PC-3 (cell line): ENCODE measurements at places on chromosomes 13 and 19.

GRCh38 chr19:23855676-23856075, 59.0 kb upstream of the ZNF726 start:
- no peak for DNase-seq

DNA sequence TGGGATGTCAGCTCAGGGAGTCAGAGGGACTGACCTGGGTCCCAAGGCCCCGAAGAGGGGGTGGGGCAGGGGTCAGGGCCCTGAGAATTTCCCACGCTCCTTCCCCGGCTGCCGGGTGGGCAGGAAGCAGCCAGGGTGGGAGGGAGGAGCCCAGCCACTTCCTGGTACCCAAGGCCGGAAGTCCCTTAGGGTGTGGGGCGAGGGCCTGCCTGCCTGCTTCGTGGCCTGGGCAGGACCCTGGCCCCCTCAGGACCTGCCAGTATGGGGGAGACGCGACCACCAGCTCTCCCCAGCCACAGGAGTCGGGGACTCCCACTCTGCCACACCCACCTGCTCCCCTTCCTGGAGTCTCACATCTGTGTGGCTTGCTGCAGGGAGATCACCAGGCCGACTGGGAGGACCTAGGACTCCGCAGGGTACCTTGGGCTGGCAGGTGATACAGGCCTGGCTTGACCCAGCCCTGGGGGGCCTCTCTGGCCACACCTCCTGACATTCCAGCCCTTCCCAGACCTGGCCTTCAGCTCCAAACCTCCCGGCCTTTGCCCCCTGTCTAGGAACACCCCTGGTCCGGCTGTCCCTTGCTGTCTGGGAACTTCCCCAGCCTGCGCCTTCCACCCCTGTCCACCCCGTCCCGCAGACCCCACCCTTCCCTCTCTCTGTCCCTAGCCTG, 9.8 kb upstream of the CIRBP start:
- peak; percentile 38 for DNase-seq

- DNase-seq = no peak
Measured at GRCh38 chr13:65605396-65605795, 1624.7 kb downstream of the PCDH9 start.

DNA sequence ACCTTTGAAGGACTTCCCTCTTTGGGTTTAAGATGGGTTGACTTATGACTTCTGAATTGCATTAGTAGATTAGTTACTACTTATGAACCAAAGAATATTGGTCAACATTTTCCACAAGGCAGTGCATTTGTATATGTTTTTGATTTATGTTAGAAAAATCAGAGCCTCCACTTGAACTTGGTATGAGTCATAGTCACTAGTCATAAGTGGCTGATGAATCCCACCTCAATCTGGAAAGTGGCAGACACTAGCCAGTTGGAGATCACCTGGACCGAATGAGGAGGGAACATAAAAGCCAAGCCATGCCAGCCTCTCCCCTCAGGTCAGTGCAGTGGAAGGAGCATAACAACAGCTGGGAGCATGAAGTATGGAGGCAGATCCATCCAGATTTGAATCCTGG, 39.3 kb upstream of the SPART start:
- DNase-seq = peak; percentile 7

GRCh38 chr19:15758379-15758778, 20.6 kb downstream of the OR10H3 start:
- no peak for DNase-seq

GRCh38 chr13:33276570-33276969, 9.0 kb downstream of the STARD13 start:
- no peak for DNase-seq

- DNase-seq = no peak
Measured at GRCh38 chr19:16045893-16046292, 30.4 kb upstream of the TPM4 start.

DNA sequence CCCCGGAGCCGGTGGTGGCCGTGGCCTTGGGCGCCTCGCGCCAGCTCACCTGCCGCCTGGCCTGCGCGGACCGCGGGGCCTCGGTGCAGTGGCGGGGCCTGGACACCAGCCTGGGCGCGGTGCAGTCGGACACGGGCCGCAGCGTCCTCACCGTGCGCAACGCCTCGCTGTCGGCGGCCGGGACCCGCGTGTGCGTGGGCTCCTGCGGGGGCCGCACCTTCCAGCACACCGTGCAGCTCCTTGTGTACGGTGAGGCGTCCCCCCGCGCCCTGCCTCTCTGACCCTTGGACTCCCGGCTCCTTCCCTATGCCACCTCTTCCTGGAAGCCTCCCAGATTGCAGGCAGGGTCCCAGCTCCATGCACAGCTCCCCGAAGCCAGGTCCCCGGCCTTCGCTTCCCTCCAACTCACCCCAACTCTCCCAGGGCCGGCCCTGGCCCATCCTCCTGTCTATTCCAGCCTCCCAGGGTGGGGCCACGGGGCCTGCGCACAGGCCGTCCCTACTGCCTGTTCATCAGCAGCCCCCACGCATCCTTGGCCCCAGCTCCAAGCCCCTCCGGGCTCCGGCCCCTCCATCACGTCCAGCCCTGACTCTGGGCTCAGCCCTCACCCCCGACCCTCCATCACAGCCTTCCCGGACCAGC, 1.7 kb downstream of the MADCAM1 start:
- DNase-seq = no peak

DNA sequence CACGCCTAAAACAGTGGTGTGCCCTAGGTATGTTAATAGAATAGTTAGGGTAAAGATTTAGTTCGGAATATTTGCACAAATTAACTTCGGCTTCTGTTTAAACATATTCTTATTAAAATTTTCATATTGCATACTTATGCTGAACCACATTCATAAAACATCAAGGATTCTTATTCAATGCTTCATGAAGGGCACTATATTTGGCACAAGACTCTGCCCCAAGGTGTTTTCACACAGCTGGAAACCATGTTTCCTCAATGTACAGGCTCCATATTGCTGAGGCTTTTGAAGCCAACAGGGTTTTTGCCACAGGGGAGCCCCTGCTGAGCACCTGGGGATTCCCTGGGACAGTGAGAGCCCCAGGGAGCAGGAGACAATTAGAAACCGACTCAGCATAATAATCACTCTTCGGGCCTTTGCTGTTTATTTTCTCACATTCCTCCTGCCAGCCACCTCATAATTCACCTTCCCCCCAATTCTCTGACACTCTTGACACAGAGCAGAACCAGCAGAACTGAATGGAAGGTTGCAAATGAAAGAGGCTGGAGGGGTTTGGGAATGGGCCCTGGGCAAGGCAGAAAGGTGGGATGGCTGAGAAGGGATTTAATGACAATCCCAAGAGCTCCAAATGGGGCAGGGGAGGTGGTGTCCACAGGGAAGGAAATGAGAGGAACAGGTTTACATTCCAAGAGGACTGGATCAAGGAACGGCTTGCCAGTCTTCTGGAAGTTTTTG, 72.3 kb upstream of the POMP start:
- no peak for DNase-seq

DNA sequence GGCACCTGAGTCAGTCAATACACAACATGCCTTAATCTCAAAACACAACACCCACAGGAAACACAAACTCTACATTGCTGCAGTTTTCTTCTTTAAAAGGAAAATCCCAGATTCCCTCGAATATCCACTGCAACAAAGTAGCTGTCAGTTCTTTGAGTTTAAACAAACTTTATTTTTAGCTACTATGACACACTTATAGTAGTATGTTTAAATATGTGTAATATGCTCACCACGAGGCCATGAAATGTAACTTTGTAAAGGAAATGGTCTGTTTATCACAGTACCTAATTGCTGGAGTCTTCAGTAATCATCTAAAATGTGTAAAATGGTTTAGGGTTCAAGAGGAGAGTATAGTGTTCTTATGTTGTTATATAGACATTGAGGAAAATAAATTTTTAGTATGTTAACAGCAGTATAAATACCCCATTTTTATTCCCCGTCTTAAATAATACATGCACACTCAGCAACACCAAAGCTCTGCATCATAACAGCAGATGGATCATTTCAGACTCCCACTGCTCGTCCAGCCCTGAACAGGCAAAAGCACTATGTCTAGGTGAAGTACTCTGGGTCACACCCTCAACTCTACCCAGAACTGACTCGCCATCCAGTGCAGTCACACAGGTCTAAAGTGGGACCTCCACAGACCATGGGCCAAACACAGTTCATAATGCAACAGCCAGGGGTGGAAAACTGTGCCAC, 20.6 kb downstream of the TUBGCP3 start:
- no peak for DNase-seq

GRCh38 chr19:48364598-48365348, 606 bp downstream of the SYNGR4 start:
- no peak for DNase-seq

- DNase-seq = no peak
Measured at GRCh38 chr13:86932776-86933334, 738.3 kb upstream of the SLITRK5 start.

- no peak for DNase-seq
Measured at GRCh38 chr19:7756258-7756657, 6.8 kb upstream of the CLEC4M start.

DNA sequence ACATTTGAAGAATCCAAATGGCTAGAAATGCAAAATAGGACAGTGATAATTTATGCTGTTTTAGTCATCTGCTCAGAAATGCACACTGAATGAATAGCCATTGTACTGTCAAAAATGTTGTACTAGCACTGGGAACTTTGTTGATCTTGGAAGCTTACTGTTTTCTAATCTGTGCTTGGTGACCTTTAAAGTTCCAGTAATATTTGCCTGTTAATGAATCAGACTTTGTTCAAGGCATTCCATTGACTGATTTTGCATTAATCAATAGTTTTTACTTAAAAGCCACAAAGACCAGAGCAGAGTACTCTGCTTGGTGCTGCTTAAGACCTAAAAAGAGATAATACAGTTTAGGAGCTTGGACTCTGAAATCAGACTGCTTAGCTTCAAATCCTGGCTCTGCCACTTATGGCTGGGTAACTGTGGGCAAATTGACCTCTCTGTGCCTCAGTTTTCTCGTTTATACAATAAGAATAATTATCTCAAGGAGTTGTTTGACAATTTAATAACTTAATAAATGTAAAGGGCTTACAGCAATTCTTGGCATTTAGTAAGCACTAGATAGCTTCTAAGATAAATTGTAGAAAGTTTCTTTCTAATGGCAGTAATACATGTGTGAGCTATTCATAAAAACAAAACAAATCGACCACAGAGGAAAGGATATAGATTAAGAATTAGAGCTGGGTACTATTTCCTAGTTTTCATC, 4.6 kb upstream of the SLAIN1 start:
- peak; percentile 17 for DNase-seq

DNA sequence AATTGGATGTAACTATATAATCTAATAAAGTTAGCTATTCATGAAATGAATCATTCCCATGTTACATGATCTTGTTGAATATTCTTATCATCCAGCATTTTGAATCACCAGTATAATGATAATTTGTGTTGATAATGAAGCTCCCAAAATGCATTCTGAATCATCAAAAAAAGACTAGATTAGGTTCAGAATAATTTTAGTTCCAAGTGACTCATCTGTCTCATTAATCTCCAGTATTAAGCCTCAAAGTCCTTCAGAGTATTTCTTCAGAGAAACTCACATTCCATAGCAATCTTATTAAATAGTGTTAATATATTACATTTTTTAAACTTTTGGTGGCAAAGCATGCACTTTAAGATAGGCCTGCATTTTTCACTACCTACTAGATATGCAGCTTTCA, 207.5 kb downstream of the SLITRK5 start:
- DNase-seq = no peak

GRCh38 chr13:112893570-112894422, 75.2 kb upstream of the MCF2L start:
- peak; percentile 19 for DNase-seq

- DNase-seq = no peak
Measured at GRCh38 chr19:19418555-19419260, 13.2 kb downstream of the GATAD2A start.

- DNase-seq = no peak
Measured at GRCh38 chr13:79778741-79779460, 297.9 kb downstream of the NDFIP2 start.

DNA sequence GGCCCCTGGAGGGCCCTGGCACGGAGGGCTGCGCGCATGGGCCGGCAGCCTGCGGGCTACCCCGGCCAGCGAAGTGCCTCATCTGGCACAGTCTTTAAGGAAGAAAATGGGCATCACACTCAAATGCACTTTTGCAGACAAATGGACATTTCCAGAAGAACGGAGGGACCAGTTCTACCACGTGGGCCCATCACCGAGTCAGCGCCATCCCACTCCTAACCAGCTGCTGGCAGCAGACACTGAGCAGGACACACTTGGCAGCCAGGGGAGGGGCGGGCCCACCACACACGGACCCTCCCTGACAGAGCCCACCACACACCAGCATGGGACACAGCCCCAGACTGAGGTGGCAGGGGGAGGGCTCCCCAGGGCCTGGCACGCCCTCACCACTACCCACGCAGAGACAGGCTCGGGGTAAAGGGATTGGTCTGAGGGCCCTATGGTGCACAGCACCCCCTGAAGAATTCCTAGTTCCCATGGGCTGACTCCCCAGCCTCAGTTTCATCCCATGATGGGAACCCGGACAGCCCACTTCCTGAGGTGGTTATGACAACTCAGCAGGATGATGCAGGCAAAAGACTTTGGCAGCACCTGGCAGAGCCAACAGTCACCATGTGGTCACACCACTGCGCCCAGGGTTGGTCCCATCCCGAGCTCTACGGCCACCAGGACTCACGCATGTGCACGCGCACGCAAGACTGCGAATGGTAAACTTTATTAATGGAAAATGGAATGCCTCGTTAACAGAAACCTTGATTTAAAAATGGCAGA, 18.7 kb upstream of the TINCR start:
- DNase-seq = no peak

- no peak for DNase-seq
Measured at GRCh38 chr19:52936954-52937325, 13.7 kb upstream of the ZNF888 start.

GRCh38 chr19:55649268-55650125, 1.5 kb downstream of the CCDC106 start:
- DNase-seq = no peak

DNA sequence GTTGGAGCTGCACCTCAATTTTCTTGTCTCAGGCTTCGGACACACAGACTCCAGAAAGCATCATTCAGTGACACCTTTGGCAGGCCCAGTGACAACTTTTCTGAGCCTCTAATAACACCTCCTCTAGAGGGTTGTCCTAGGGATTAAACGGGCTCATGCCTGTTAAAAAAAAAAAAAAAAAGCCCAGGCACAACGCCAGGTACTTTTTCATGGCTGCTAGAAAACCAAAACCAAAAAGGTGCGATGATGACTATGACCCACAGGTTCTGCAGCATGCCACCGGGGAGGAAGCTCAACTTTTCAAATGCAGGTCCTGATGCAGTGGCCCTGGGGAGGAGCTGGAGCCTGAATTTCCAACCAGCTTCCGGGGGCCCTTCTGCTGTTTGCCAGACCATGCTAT, 184.2 kb downstream of the ABCC4 start:
- peak; percentile 66 for DNase-seq
